Central memory CD8-positive, alpha-beta T cell (primary cell): ENCODE measurements at places on chromosomes 4 and X.

DNA sequence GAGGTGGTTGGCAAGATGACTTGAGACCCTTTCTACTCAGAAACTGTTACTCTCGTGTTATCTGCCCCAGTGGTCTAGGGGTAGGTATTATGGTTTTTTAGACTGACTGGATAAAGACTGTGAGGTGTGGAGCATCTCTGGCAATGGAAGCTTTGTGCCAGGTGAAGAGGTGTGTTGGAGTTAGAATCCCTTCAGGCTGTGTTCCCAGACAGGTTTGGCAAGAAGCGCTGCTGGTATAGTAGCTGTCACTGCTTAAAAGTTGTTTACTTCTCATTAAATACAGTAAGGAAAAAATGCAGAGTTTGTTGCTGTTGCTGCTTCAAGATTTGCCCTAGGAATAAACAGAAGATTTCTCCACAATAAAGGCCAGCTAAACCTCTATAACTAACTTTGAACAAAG lies 35.3 kb downstream of the AREG start:
- no peak for DNase-seq

DNA sequence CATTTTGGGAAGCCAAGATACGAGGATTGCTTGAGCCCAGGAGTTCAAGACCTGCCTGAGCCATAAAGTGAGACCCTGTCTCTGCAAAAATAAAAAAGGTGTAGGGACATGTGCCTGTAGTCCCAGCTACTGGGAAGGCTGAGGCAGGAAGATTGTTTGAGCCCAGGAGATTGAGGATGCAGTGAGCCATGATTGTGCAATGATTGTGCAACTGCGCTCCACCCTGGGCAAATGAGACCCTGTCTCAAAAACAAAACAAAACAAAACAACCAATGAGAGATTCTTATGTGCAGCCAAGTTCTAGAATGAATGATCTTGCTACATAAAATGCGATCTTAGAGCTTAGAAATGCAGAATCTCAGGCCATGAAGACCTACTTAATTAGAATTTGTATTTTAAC lies 22.5 kb downstream of the SLC9B2 start:
- no peak for DNase-seq

- no peak for DNase-seq
These were observed 4.3 kb upstream of the DDX60L start for GRCh38 chr4:168484626-168485025.

DNA sequence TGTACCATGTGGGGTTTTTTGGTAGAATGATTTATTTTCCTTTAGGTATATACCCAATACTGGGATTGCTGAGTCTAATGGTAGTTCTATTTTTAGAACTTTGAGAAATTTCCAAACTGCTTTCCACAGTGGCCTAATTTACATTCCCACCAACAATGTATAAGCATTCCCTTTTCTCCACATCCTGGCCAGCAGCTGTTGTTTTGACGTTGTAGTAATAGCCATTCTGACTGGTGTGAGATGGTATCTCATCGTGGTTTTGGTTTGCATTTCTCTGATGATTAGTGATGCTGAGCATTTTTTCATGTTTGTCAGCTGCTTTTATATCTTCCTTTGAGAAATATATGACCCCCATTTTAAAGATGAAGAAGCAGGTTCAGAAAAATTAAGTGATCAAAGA lies 153.7 kb downstream of the CBR4 start:
- DNase-seq: no peak

DNA sequence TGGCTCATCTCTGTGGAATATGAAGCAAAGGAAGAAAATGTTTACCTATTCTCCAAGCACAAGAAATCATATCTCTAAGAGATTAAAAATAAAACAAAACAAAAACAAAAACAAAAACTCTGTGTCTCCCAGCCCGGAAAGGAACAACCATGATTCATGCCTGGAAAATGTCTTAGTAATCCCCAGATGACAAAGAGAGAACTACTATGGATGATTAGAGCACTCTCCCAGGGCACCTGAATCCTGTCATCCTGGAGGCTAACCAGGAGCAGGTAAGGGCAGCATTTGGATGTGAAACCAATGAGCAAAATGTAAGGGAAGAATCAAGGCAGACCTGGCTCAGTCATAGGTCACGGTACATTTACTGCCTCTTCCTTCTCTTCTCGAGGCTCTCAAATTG lies 1.7 kb upstream of the AKAP4 start:
- no peak for DNase-seq

- no peak for DNase-seq
These were observed 605.2 kb upstream of the NR3C2 start for GRCh38 chr4:149047368-149047767.

DNA sequence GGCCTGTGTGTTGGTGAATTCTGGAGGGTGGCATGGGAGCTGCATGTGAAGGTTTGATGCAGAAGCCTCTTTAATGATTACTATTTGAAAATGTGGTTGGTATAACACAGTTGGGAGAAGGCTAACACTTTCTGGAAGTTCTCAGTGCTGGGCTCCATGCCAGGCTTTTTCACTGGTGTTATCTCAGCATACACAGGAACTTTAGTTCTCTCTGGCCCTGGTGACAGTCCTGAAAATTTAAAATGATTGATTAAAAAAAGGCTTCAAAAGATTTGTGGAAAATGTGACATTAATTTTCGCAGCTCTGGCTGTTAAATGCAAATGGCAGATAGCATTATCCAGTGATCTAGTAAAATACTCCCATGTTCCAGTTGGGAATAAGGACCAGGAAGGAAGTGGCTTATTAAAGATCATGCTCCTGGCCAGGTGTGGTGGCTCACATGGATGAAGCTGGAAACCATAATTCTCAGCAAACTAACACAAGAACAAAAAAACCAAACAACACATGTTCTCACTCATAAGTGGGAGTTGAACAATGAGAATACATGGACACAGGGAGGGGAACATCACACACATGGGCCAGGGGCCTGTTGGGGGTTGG lies 36.6 kb downstream of the DIPK2B start:
- DNase-seq: no peak

DNA sequence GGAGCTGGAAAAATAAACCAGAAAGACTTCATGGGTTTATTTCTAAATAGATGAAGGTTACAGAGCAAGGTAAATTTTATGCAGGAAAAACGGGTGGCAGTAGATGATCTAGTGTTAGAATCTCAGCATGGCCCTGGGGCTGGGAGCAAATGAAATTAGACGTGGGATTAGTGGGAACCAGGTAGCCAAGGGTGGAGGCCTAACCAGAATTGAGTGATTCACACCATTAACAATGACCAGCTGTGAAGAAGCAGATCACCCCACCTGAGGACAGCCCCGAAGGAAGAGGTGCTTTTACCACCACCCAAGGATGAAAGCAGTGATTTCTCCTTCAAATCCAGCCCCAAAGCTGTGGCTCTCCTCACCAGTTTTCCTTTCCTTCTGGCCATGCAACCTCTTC lies 20.8 kb upstream of the ACSL1 start:
- no peak for DNase-seq

- DNase-seq: no peak
These were observed 12.2 kb upstream of the FGF2 start for GRCh38 chr4:122814426-122814825.
